ENCODE measurements at places on chromosomes 2 and 18.
A peak's percentile ranks its signal among the peaks of the same experiment; 100 is the strongest.

DNA sequence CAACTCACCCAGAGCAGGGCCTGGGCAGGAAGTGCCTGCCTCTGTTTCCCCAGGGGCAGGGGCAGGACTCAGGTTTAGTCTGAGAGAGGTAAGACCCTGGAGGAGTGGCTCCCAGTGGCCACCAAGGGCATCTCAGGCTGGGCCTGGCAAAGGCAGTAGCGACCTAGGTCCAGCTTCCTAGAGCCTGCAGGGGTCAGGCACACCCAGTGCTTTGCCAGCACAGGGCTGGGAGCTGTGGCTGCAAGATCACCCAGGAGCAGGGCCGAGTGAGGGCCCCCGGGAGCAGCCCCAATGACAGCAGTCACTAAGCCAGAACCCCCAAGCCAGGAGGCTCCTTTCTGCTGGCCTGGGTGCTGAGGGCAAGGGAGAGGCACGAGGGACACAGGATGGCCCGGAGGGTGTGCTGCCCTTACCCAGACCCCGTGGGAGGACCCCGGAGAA is 8.8 kb upstream of the DUSP2 start:
- no peak for DNase-seq

DNA sequence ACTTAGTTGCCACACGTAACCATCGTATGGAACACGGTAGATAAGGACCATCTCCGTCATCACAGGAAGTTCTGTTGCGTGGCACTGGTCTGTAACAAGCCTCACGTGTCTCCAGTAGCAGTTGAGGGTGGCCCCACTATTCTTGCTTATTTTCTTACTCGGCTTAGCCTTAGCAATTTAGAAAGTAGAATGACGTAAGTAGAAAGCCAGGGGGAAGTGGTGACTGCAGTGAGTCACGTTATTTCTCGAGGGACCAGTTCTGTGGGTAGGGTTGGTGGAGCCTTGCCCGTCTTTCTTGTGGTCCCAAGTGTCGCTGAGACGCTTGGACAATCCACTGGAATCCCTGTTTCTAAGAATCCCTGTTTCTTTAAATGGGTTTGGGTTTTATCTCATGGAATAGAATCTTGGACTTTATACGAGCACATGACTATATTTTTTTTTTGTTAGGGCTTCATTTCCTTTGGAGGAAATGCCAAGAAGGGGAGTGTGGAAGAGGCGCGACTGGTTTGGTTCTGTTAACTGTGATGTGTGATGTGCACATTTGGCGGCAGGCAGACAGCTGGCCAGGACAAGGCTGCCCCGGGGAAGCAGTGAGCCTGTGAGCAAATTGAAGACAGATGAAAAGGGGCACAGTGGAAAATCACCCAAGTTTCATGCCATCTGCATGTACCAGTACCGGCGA is 96.2 kb downstream of the CABLES1 start:
- DNase-seq: peak; percentile 37

- DNase-seq: no peak
Observed at GRCh38 chr18:427005-427404, 73.5 kb downstream of the COLEC12 start.

DNA sequence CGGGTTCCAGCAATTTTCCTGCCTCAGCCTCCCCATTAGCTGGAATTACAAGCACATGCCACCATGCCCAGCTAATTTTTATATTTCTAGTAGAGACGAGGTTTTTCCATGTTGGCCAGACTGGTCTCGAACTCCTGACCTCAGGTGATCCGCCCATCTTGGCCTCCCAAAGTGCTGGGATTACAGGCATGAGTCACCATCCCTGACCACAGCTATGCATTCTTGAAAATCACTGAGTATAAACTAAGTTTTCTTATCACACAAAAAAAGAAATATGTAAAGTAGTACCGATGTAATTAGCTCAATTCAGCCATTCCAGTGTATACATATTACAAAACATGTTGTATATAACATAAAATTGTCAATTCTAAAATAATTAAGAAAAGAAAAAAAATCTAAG is 232.7 kb downstream of the MBD2 start:
- DNase-seq: no peak

DNA sequence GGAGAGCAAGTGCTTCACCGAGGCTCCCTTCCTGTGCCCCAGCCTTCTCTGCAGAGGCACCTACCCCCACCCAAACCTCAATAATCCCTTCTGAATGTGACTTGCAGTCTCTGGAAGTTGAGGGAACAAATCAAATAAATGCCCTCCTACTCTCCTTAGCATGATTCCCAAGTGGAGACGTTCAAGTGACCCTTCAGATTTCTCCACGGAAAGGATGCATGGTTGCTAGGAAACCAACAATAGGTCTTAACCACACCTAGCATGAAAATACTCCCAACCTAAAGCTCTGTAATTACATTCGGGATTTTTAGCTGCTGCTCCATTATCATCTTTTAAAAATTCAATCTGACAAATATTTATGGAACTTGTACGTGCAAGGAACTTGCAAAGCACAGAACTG is 50.2 kb upstream of the CABLES1 start:
- no peak for DNase-seq

- no peak for DNase-seq
Observed at GRCh38 chr2:16092861-16093638, 152.7 kb downstream of the MYCN start.

DNA sequence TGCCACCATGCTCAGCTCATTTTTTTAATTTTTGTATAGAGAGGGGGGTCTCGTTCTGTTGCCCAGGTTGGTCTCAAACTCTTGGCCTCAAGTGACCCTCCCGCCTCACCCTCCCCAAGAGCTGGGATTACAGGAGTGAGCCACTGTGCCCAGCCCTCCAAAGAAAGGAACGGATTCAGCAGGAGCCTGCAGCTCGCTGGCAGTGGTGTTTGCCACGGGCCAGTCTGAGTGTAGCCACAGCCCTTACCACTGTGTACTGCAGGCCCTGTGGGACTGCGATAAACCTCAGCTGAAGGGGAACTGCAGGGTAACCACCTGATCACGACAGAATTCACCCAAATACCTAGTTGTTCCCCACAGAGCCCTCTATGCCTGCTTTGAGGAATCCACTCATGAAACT is 6.8 kb downstream of the COPS9 start:
- no peak for DNase-seq

DNA sequence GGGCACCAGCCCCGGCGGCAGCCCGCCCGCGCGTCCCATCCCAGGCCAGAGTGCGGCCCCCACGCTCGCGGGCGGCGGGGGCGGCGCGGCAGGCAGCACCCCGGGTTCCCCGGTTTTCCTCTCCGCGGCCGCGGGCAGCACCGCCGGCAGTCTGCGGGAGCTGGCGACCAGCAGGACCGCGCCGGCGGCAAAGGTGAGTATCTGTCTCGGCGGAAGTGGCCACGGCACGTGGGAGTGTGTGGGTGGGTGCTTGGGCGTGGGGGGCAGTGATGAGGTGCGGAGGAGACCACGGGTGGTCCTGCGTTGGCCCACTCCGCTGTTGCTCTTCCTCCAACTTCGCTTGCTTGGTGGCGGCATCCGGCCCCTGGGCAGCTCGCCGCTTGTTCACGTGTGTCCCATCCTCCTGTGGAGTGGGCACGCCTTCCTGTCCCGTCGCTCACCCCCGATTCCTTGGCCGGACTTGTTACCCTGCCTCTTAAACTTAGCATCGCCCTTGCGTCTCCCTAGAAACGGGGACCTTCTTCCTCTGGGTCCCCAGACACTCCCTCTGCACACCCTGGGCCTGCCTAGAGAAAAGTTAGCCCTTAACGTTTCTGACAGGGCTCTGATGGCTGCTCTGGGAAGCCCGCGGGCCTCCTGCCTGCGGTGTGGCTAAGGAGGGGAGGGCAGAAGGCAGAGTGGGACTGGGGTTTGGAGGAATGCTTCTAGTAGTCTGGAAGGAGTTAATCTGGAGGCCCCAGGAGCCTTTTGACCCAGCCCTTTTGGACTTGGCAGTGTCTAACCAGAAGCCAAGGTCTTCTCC is 1.1 kb downstream of the SH3RF3 start:
- no peak for DNase-seq

DNA sequence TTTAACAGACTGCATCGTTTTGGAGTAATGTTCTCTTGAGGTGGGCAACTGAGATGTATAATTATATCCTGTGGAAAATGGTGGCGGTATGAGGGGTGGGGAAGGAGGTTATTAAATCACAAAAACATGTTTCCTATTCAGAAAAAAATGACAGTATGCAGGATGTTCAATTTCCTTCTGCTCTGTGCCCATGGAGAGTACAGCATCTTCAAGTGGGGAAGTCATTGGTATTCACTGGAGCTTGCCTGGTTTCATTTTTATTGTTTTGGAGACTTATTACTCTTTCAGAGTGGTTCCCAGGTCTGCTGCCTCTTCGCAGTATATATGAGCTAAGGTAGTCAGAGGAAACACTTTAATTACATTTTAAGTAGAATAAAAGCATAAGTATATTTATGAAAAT is 318.8 kb upstream of the RAB12 start:
- no peak for DNase-seq

DNA sequence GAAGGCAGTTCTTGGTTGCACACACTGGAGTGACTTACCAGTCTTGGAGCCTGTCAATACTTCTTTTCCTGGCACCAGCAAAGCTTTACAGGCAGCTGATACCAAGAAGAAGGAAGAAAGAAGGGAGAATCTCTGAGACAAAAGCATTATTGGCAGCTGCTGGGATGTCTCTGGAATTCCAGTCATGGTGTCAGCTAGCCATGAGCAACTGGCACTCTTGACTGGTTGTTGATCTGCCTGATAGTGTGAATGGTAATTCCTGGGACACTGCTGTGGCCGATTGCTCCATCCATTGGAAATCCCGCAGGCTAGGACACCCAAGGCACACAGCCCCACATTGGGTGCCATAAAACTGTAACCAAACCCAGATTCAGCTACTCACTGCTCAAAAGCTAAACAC is 17.8 kb upstream of the SPAG16 start:
- no peak for DNase-seq

DNA sequence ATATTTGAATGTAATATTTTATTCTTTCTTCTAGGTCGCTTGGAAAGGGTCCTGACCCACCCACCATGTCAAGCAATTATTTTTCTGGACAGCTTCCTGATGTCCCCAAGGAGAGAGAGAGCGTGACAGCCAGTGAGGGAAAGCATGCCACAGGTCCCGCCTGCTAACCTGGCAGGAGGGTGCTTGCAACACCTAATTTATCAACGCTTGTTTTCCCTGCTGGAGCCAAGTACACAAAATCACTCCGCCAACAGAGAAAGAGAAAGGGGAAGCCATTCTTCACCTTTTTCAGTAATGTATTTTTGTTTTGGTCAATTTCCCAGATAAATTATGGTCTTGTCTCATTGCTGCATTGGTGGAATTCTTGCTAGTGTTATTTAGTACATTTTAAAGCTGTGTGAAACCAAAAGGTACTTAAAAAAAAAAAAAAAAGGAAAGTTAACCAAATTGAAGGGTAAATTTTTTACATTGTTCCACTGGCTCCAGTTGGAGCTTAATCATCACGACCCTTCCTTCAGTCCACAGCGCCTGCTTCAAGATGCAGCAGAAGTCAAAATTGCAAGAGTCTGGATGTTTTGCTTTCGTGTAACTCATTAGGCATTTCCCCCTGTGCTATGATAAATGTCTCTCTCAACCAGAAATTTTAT is 88.5 kb upstream of the COPS8 start:
- no peak for DNase-seq

GRCh38 chr18:5175378-5175777 is 21.7 kb downstream of the AKAIN1 start:
- no peak for DNase-seq
